ENCODE measurements at places on chromosomes 2 and 18.

GRCh38 chr2:238652053-238652770, 195.7 kb upstream of the TWIST2 start:
- DNase-seq = no peak

- no peak for DNase-seq
Observed at GRCh38 chr2:232273903-232274643, 104.5 kb upstream of the ALPP start.

GRCh38 chr2:65220432-65221131, 7.0 kb upstream of the ACTR2 start:
- DNase-seq = no peak

DNA sequence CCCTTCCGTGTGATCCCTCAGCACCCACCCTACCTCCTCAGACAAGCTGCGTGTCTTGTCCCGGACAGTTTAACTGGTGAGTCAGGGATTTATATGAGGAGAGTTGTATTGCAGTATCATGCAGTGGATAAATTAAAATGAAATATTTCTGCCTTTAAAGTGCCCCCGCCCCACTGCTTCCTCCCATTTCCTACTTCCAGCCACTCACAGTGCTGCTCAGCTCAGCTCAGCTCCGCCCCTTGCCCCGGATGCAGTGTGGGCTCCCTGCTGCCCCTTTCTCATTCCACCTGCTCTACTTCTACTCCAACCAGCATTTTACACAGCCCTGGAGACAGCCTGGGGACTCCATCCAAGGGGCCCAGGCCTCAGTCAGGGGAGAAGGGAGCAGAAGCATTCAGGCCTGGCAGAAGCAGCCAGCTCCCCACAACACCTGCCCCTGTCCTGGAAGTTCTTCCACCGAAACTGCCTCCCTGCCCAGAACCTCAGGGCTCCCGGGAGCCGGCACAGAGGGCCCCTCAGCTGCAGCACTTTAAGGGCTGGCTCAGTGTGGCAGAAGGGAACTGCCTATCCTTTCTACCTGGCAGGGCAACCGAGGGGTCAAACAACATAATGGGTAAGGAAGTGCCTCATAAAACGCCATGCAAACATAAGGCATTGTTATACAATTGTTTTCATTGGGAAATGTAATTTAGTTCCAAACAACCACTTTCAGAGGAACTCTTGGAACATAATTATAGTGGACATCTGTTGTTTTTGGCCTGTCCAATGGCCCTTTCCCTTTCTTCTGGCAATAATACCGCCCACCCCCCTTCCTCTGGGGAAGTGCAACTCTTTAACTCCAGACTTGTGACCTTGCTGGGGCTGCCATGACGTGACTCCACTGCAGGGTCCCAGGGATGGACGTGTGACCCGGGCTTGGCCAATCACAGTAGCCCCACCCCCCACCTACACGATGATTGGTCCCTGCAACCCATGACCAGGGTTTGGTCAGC, 102.3 kb downstream of the LIPG start:
- DNase-seq = no peak

DNA sequence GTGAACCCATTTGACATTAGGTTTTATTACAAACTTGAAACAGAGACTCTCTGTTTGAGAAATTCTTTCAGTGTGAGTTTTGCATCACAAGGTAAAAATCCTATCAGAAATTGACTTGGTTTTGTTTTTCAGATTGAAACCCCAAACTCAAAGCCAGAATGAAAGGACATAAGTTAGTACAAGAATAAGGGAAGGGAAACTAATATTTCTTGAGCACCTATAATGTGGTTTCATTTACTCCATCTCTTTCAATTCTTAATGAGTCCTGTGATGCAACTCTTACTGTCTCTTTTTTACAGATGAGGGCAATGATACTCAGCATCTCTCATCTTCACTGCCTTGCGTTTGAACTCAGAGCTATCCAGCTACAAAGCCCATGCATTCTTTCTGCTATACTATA, 210.0 kb upstream of the SIX3 start:
- no peak for DNase-seq

GRCh38 chr2:109001201-109001600, 12.2 kb upstream of the EDAR start:
- DNase-seq = no peak

GRCh38 chr18:59690996-59691395, 6.2 kb downstream of the CCBE1 start:
- DNase-seq = no peak

GRCh38 chr2:33967103-33967502, 368.0 kb upstream of the FAM98A start:
- no peak for DNase-seq

- DNase-seq = no peak
Observed at GRCh38 chr2:3708576-3708975, 5.2 kb downstream of the DCDC2C start.

GRCh38 chr2:78993518-78994148, 31.9 kb upstream of the REG3G start:
- DNase-seq = no peak

DNA sequence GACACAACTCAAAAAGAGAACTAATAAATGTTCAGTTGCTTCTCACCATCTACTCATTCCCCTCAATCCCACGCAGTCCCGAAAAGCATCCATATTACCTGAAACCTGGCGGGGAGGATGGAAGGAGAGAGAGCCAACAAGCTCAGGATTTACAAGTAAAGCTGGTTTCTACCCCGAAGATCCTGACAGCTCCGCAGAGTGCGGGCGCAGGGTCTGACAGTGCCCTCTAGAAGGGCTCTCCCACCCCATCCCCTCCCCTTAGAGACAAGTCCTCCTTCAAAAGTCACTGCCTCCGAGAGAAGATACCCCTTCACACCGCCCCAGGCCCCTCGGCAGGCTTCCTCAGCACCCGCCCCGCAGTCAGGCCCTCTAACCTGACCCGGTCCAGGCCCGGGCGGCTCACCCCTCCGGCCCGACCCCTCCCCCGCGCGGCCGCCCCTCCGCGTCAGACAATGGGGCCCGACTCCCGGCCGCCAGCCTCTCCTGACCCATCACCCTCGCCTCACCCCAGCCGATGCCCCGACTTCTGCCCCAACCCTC, 550 bp downstream of the RAB1A start:
- peak; percentile 24 for DNase-seq

- DNase-seq = peak; percentile 30
Observed at GRCh38 chr2:86368161-86368824, 30.9 kb upstream of the REEP1 start.

DNA sequence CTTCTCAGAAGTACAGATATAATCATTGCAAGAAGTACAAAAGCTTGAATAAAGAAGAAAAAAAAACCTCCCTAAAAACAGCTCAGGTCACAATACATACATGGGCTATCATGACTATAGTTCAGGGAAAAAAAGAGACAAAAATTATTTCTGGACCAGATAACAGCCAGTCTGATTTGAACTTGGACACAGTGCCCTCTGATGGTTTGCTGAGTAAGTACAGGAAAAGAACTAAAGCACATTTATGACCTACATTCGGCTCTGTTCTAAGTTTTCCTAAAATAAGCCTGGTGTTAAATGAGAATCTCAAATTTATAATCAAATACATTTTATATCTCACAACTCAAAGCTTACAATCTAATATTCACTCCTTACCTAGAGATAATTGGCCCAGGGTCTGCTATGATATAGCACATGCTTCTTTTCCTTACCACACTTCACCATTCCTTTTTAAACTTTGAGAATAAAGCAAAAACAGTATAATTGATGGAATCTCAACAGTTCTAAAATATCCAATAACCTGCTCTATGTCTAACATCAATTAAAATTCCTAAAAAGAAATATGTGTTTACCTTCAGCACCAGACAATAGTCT, 81.1 kb downstream of the RAPH1 start:
- no peak for DNase-seq

GRCh38 chr2:85089585-85089984, 43.6 kb upstream of the TCF7L1 start:
- DNase-seq = no peak

GRCh38 chr2:26442707-26443106, 35.2 kb downstream of the OTOF start:
- no peak for DNase-seq

GRCh38 chr18:36692371-36692770, 136.4 kb downstream of the TPGS2 start:
- DNase-seq = no peak

GRCh38 chr2:230439590-230439989, 23.6 kb downstream of the SP100 start:
- DNase-seq = no peak

DNA sequence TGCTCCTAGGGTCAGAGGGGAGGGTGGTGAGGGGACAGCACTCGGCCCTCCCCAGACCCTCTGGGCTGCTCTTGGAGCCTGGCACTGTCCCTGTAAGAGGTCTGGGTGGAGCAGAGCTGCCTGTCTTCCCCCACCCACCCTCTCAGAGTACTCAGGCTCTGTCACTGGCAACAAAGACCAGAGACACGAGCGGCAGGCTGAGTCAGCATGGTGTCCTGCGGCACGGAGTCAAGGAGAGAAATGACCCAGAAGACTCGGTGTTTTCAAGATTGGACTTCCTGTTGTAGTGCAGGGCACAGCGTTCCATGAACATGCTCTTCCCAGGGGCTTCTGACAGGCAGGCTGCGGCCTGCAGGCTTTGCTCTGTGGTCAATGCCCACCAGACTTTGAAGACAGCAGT, 19.9 kb downstream of the SIGLEC15 start:
- no peak for DNase-seq

DNA sequence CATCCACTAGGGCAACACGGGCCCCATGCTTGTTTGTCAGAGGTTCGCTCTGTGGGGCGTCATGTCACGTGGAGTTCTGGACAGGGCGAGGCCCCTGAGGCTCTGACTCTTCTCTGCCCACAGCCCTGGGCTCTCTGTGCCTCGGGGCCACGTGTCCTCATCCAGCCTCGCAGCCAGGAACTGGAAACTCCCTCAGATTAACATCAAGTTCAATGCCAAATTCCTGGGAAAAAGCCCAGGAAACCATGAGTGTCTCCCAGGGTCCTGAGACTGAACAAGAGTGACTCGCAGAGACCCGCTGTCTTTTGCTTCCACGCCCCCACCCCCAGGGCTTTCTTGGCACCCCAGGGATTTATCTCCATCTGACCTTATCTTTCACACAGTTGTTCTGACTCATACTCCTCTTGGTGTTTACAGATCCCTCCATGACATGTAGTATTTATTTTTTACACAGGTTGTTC, 174.0 kb upstream of the PIEZO2 start:
- no peak for DNase-seq

GRCh38 chr2:7930800-7931635, 750.8 kb upstream of the ID2 start:
- DNase-seq = peak; percentile 35

DNA sequence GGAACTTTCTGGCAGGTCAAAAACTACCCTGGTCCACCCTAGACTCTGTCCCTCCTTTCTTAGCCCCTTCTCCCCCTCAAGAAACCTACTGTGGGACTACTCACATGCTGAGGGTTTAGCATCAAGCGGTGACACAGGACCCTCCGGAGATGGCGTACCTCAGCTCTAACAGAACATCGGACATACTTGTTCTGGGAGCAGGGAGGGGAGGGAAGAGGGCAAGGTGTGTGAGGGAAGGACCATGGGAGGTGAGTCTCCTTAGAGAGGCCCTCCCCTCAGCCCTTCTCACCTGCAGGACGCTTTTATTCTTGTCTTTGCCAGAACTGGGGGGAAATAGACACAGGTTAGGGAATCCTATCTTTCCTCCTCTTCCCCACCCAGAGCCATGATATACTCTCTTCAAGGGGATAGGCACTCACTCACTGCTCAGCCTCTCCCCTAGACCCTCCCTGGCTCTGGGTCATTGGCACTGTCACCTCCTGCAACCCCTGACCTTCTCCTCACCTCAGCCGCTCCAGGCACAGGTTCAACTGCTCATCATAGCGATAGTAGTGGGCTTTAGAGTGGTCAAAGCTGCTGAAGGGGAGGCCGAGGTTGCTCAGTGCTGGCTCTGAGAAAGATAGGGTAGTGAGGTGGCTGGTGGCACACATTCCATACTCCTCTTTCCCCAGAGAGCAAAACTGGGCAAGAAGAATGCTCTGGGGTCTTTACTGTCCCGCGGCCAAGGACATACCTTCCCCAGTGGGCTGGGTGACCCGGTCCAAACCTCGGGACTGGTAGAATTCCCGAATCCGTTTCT, 1.8 kb downstream of the PCGF1 start:
- no peak for DNase-seq

DNA sequence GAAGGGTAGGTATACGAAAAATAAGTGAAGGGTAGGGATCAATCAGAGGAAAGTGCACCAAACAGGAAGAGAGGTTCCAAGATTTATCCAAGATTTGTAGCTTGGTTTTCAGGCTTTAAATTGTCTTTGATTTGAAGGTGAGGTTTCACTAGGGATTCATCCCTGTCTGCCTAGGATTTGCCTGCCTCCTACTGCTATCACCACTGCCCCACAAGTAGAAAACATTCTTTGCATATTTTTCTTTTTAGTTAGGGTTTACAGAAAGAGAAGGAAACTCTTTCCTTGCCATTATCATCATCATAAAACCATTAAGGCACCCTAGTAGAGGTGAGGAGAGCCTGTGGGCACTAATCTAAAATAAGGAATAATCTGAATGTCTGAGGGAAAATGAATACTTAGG, 45.8 kb upstream of the TANC1 start:
- no peak for DNase-seq

- DNase-seq = no peak
Observed at GRCh38 chr2:29075894-29076705, 1.8 kb upstream of the PCARE start.
